ENCODE measurements at places on chromosomes 2 and 18. TPM values are rescaled to one million over a fixed set of nuclear protein-coding genes. Genes with fewer than 3 reads are reported as not detected.

The CIDEA gene
- total RNA-seq: not detected

The DLX2 gene
- total RNA-seq: not detected

The DAW1 gene
- 7.7 TPM for total RNA-seq

The FAM110C gene
- total RNA-seq: 2.8 TPM

The ABCG5 gene
- not detected for total RNA-seq

The ARHGAP28 gene
- 16.6 TPM for total RNA-seq

The CXCR2 gene
- 22.0 TPM for total RNA-seq

The CCBE1 gene
- 16.0 TPM for total RNA-seq

The CD8B2 gene
- not detected for total RNA-seq

The SERPINB11 gene
- total RNA-seq: not detected

The ACMSD gene
- total RNA-seq: not detected

Measured in left lung (tissue), 14 donors.